ENCODE measurements at places on chromosomes 4 and X.

GRCh38 chrX:14533867-14534266, 4.5 kb downstream of the GLRA2 start:
- DNase-seq: no peak

GRCh38 chrX:46255046-46255445, 290.2 kb downstream of the ZNF674 start:
- no peak for DNase-seq

- DNase-seq: no peak
Measured at GRCh38 chrX:29148511-29148910, 561.3 kb downstream of the IL1RAPL1 start.

DNA sequence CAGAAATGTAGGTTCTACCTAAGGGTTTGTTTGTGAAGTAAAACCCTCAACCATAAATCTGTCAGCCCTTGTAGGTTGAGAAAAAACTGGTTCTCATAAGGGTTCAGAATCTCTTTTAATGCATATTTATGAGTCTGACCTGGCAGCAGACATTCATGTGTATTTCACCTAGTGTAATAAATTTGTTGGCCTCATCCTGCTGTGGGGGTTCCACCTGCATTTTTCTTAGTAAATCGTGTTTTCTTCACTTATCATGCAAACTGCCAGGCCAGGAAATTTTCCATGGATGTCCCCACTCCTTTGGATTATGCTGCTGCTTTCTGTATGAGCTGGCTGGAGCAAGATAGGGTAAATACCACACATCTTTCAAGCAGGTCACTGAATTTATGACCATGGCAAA, 42.4 kb downstream of the KLHL13 start:
- DNase-seq: no peak

DNA sequence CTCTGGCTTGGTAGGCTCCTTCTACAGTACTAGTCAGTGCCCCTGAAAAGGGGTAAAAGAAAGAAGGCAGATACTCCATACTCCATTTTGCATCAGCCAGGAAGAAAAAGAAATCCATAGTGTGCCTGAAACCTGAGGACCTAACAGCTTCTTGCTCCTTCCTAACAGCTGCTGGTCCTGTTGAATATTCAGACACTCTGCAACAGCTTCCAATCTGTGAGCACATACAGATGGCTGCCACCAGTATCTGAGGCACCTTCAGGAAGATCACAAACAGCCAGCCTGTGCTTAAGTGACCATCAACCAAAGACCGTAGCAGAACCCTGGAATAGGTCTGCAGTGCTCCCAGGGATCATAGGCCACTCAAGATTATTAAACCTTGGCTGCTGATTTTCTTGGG, 4.3 kb downstream of the GIMD1 start:
- DNase-seq: no peak

Data from stimulated activated CD8-positive, alpha-beta memory T cell treated with anti-CD3 and anti-CD28 coated beads, Interleukin-15, amount 100 ng/mL, for 4 hours (primary cell).